ENCODE measurements at places on chromosomes 7 and 10.

GRCh38 chr10:49150426-49150825 lies 16.6 kb upstream of the FAM170B start:
- no peak for DNase-seq

- no peak for DNase-seq
Measured at GRCh38 chr10:14358886-14359573, 28.3 kb upstream of the FRMD4A start.

DNA sequence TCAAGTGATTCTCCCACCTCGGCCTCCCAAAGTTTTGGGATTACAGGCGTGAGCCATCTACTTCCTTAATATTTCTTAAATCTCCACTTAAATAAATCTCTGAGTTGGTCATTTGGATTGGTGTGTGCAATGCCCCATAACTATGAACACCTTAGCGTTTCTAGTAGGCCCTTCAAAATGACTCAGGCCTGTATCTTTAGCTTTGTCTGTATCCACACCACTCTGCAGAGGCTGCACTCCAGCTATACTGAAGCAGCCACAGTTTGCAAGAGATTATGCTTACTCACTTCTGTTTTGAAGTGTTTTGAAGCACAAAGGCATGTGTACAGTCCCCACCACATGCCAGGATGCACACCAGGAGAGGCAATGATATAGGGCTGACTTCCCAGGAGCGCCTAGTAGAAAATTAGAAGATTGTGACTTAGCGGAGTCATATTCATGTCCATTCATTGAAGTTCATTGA lies 2.4 kb upstream of the ST7 start:
- no peak for DNase-seq

- no peak for DNase-seq
Measured at GRCh38 chr10:30639946-30640786, 10.6 kb upstream of the LYZL2 start.

- DNase-seq = no peak
Measured at GRCh38 chr10:77383861-77384553, 253.6 kb downstream of the KCNMA1 start.

GRCh38 chr10:29329420-29329819 lies 40.5 kb downstream of the LYZL1 start:
- DNase-seq = no peak

DNA sequence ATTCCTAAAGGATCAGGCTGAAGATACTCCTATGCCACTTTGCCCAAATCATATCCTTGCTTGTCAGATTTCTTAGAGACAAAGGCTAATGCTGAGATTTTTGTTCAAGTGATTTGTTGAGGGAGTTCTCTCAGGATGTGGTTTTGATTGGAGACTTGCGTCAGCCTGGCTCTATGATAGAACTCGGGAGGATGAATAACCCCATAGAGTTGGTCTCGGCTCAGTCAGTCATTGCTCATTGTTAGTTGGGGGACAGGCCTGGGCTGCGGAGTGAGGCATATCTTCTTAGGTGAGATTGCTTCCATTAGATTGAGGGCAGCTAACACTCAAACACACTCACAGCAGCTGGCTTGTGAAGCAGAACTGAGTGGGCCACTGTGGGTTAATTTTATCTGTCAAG lies 203.4 kb downstream of the KIF20B start:
- DNase-seq = peak; percentile 4

DNA sequence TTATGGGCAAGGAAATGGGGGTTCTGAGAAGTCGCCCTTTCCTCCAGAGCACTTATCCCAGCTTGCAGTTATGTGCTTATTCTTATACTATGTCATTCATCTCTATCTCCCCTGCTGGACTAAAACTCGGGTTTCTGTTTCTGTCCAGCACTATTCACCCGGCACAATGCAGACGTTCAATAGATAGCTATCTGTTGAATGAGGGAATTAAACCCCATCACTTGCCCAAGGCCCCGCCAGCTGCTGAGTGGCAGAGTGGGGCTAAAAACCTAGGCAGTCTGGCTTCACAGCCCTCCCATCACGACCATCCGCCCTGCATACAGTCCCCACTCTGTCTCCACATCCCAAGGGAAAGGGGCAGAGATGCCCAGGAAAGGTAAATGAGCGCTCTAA lies 5.4 kb downstream of the SLIT1 start:
- DNase-seq = no peak

GRCh38 chr7:158543840-158544239 lies 43.8 kb downstream of the PTPRN2 start:
- DNase-seq = no peak

DNA sequence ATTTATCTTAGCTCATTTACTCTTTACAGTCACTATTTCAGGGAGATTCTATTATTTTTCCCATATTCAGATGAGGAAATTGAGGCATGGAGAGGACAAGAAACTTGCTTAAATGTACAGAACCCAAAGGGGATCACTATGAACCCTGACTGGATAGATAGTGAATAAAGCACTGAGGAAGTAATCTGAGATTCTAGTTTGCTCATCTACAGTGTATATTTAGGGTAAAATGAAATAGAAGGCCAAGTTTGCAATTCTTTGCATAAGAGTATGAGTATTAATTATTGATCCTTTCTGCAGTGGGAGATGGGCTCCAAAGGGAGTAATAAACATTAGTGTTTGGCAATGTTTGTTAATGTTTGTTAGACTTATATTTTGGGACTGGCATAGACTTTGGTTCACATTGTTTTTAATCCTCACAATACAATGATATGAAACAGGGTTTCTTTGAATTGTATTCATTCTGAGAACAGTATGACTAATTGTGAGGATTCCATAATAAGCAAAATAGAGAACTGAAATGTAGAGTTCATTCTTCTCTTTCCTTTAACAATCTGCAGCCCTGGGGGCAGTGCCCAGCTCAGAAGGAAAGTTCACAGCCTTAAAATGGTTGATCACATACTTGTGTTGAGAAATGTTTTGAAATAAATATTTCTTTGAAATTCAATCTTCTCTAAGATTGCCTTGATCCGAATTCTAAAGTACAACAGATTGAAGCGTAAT lies 131.0 kb upstream of the ZNF804B start:
- no peak for DNase-seq

DNA sequence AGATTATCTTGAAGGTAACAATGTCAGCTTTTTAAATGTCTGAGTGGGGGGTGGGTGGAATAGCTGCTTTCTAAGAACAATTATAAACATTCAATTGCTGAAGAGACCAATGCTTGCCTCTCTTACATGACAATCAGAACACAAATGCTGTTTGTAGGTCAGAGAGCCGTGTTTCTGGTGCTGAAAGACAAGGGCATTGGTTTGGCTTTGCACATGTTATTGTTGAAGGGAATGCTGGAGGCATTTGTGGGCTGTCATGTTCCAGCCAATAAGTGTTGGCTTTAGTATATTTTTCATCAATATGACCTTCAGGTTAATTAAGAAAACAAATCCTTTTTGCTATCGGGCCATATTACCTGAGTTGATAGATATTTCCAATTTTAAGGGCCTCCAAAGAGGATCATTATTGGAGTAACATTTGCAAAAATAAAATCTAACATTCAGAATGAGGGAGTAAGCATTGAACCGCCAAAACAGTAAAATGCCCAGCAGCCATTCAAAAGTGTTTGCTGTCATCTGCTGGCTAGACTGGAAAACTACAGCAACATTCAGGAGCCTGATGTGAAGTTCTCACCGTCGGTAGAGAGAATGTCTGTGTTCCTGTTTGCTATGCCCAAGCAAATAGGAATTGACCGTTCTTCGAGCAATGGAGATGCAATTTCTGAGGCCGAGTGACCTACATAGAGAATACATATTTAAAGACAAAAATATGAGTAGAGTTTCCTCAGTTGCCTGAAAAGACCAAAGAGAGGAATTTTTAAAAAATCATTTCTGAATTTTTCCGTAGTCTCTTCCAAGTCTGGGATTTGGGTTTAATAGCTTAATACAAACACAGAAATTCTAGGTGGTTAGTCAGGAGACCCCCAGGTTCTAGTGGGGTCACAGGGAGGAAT lies 118.9 kb downstream of the APBB1IP start:
- DNase-seq = peak; percentile 13

DNA sequence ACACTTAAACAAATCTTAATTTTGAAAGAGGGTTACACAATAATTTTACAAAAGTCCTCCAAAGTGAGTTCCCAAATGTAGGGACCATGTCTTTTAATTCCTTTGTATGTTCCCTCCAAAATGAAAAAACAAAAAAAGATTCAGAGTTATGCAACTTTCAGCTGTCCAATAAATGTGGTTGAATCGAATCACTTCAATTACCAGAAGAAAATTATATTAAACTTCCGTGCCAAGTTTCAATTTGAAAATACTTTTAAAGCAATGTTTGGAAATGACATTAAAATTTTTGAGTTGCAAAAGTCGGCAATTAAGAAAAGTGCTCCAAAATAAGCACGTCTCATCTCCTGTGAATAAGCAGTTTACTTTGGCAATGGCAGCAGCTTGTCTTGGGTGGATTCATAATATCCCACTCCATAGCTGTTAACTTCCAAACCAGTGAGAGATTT lies 60.3 kb upstream of the C1GALT1 start:
- DNase-seq = no peak

GRCh38 chr10:95790982-95791381 lies 35.0 kb downstream of the ENTPD1 start:
- no peak for DNase-seq

DNA sequence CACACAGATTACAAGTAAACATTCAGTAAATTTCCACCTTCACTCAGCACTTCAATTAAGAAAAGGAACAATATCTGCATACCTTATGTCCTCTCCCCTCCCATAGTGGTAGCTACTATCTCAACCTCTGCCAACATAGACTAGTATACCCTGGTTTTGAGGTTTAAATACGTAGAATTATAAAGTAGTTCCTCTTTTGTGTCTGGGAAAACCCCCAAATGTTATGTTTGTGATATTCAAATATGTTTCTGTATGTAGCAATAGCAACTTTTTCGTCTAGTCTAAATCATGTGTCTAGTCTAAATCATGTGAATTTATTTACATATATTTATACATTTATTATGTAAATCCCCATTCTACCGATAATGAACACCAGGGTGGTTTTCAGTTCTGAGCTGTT lies 13.2 kb upstream of the CAMK2B start:
- DNase-seq = no peak

DNA sequence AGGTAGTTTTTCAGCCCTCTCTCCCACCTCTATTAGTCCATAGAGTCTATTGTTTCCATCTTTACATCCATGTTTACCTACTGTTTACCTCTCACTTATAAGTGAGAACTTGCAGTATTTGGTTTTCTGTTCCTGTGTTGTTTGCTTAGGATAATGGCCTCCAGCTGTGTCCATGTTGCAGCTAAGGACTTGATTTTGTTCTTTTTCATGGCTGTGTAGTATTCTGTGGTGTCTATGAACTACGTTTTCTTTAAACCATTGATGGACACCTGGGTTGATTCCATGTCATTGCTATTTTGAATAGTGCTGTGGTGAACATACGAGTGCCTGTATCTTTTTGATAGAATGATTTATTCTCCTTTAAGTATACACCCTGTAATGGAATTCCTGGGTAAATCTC lies 292.4 kb downstream of the PHF14 start:
- DNase-seq = no peak

- DNase-seq = no peak
Measured at GRCh38 chr7:45203936-45204445, 46.4 kb downstream of the RAMP3 start.

DNA sequence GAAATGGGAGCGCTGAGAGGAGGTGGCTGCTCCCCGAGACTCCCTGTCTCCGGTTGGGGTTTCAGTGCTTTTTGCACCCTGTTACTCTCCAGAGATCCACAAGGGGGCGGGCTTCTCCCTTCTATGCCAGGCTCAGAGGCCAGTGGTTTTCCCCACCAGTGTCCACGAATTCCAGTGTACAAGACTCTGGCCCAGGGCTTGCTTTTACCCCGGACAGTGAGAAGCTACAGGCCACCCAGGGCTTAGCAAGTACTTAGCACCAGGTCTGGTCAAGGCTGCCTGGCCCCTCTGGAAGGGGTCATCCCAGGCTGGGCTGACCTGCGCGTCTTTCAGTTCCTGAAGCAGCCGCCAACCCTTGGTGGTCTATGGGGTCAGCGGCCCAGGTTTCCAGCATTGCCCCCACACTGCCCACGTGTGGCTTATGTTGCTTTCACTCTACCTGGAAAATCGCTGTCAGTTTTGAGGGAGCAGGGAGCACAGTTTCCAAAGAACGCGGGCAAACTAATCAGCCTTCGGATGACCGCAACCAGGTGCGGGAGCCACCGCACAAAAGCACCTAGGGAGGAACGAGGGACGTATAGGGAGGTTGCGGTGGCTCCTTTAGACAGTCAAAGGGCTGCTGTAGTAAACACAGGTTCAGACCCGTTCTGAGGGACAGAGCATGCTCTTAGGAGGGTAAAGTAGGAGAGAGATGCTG lies 6.8 kb downstream of the CYP26A1 start:
- peak; percentile 57 for DNase-seq

- DNase-seq = no peak
Measured at GRCh38 chr10:87916515-87916914, 53.1 kb downstream of the PTEN start.

- no peak for DNase-seq
Measured at GRCh38 chr7:85386460-85386859, 199.6 kb upstream of the SEMA3D start.

DNA sequence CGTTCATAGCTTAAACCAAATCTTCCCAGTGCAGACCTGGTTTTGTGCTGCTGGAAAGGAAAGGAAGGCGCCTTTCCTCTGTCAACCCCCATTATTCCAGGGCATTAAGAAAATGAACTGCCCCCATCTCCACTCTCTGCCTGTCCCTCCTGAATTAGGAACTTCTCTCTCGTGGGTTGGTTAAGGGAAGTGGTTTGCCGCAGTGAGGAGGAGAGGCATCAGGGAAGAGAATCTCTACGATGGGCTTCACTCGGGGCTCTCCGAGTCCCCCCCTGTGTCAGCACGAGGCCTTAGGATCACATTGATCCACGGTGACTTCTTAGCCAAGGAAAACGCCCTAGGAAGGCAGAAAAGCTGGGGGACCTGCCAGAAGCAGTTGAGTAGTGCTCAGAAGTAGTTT lies 53.9 kb upstream of the LYZL2 start:
- no peak for DNase-seq

GRCh38 chr7:116629051-116629463 lies 42.9 kb upstream of the MET start:
- DNase-seq = no peak

DNA sequence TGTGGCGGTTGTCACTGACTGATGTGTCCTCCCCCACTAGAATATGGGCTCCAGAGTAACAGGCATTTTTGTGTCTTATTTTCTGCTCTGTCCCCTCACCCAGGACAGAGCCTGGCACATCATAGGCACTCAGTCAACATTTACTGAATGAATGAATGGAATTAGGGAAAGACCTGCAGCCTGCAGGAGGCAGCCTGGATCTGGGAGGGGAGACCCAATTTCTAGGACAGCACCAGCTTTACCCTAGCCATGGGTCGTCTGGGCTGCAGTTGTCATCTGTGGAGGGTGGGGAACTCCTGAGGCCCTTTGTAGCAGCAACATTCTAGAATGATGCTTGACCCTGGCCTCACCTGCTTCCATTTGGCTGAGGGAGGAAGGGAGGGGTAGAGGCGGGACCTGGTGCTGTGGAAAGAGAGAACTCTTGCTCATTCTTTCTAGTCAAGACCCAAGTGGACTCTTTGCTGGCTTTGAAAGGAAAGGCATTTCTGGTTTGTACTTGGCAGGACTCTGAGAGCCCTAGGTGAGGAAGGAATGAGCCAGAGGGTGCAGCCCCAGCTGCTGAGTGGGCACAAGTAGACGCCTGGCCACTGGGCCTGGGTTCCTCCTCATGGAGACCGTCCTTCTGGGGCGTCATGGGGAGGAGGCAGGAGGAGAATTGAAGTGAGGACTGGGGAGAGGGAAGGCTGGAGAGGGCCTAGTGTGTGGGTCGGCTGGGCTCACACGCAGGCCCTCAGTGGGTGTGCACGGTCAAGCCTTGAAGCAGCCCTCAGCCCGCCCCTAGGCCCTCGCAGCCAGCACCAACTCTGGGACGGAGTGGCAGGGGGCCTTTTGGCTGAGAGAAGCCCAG lies 8.9 kb downstream of the FGF8 start:
- no peak for DNase-seq

GRCh38 chr10:70889291-70889690 lies 926 bp upstream of the PCBD1 start:
- DNase-seq = no peak

Measured in activated CD4-positive, alpha-beta T cell treated with anti-CD3 and anti-CD28 coated beads, Interleukin-2, amount 50 U/mL, for 48 hours (primary cell).